ENCODE measurements at places on chromosomes 2 and 18.

GRCh38 chr2:31651736-31652135, 71.0 kb upstream of the SRD5A2 start:
- no peak for DNase-seq

GRCh38 chr2:159635006-159635789, 18.9 kb upstream of the BAZ2B start:
- DNase-seq: no peak

DNA sequence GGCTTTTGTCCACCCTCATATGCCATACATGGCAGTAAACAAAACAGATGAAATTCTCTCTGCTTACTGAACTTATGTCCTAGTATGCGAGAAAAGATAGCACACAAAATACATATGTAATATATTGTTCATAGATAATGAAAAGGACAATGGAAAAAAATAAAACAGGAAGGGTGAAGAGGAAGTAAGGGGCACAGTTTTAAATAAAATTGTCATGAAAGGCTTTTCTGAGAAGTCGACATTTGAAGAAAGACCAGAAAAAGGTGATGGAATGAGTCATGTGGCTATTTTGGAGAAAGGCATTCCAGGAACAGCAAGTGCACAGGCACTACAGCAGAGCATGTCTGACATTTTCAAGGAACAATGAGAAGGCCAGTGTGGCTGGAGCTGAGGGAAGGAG, 56.4 kb downstream of the KCNH7 start:
- no peak for DNase-seq

GRCh38 chr2:9332136-9332852, 91.0 kb downstream of the ITGB1BP1 start:
- DNase-seq: no peak

- DNase-seq: peak; percentile 85
Measured at GRCh38 chr2:160345071-160345764, 145.1 kb upstream of the ITGB6 start.

- DNase-seq: no peak
Measured at GRCh38 chr18:33987206-33987605, 237.5 kb downstream of the NOL4 start.

DNA sequence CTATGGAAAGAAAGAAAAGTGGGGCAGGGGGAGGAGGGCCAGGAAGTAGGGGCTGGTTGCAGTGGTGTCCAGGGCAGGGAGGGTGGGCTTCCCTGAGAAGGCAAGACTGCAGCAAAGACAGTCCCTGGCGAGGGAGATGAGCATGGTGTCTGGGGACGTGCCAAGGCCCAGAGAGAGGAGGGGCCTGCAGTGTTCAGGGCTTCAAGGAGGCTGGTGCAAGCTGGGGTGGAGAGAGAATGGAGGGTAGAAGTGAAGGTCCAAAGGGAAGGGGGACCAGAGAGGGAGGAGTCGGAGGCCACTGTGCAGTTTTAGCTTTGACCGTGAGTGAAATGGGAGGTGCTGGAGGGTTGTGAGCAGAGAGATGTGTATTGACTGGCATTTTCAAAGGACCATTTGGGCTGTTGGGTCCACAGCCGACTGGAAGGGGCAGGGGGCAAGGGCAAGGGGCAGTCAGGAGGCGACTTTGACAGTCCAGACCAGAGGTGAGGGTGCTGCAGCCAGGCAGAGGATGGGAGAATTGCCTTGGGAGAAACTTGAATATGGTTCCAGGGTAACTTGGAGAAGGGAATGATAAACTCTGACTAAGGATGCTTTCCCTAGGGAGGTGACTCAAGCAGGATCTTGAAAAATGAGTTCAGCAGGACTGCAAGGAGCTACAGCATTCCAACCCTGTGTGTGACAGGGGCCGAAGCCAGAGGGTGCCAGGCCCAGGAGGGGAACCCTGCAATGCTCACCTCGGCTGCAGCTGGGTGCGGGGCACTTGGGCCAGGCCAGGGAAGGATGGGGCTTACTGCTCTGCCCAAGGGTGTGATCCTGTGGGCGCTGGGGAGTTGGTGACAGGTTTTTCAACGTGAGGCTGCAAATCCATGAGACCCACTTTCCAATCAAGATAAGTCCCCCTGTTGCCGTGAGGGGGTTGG, 177.1 kb upstream of the HAAO start:
- no peak for DNase-seq

GRCh38 chr2:191773136-191773535, 73.8 kb downstream of the CAVIN2 start:
- DNase-seq: no peak

- no peak for DNase-seq
Measured at GRCh38 chr2:164257742-164258141, 363.5 kb downstream of the GRB14 start.

DNA sequence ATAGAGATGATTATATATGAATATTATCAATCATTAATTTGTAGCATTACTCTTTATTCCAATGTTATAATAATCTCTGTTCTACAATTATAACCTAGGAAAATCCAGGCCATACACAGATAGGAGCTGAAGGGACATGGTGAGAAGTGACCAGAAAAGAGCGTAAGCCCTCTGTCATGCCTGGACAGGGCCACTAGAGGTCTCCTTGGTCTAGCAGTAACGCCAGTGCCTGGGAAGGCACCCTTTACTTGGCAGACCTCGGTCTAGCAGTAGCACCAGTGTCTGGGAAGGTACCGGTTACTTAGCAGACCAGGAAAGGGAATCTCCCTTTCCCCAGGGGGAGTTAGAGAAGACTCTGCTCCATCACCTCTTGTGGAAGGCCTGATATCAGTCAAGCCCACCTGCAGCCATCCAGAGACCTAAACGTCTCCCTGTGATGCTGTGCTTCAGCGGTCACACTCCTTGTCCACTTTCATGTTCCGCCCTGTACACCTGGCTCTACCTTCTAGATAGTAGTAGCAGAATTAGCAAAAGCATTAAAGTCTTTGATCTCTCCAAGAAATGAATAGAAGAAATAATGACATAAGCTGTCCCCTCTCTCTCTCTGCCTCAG, 447.5 kb upstream of the FSIP2 start:
- DNase-seq: peak; percentile 34

- DNase-seq: no peak
Measured at GRCh38 chr2:235162082-235162836, 210.4 kb downstream of the SH3BP4 start.

DNA sequence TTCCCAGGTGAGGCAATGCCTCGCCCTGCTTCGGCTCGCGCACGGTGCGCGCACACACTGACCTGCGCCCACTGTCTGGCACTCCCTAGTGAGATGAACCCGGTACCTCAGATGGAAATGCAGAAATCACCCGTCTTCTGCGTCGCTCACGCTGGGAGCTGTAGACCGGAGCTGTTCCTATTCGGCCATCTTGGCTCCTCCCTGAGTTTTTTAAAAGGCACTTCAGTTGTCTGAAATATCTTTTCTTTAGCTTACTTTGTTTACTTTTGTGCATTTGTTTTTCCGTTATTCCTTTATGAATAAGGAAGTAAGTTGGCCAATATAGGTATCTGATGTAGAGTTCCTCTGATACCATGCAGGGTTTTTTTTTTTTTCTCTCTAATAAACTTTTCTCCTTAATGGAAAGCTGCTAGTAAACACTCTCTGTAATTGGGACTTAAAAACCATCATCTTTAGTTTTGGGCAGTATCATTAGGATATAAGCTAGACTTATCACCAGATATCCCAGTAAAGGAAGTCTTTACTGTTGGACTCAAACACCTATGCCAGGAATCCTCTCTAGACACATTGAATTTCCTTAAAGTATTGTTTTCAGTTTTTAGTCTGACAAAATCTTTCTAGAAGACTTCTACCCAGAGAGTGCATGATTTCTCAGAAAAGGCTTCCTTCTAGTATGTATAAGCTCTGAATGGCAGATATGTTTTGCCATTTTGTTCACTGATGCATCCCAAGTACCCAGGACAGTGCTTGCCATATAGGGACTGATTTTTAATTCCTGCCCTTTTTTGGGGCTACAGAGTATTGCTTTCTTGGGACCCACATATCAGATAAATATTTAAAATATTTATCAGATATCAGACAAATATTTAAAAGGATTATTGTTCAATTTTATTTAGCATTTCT, 35.8 kb upstream of the DYSF start:
- no peak for DNase-seq

- DNase-seq: no peak
Measured at GRCh38 chr2:33222309-33222708, 254.1 kb upstream of the RASGRP3 start.

- no peak for DNase-seq
Measured at GRCh38 chr2:11014026-11014425, 102.3 kb downstream of the KCNF1 start.

Data from suppressor macrophage treated with lipopolysaccharide for 4 hours (primary cell).